CD4-positive, alpha-beta T cell treated with Interleukin-4 for 1 hour (primary cell): ENCODE measurements at places on chromosomes 2 and 18.
A peak's percentile ranks its signal among the peaks of the same experiment; 100 is the strongest.

- DNase-seq, result no peak
Measured at GRCh38 chr18:51711298-51711889, 513.9 kb upstream of the MEX3C start.

DNA sequence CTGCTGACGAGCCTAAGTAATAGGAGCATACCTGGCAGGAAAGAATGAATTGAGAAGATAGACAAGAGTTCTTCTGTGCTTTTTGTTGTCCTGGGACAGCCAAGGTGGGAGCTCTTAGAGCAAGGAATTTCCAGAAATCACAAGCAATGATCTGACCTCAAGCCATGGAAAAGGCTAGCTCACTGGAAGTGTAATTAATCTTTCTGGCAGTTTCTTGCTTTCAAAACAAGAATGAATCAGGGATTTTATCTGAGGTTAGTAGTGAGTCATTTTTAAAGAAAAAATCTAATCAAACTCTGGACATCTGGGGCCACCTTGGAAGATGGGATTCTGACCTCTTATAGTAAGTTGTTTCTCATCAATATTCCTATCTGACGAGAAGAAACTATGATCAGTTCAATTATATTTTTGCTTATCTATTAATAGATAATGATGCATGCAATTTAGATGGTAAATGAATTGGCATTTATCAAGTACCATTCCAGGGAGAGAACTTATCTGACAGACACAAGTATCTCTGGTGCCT, 98.0 kb downstream of the ADCYAP1 start:
- DNase-seq, result no peak

GRCh38 chr2:162037028-162037795, 36.8 kb downstream of the DPP4 start:
- no peak for DNase-seq

GRCh38 chr2:141200191-141200590, 930.6 kb downstream of the LRP1B start:
- no peak for DNase-seq

DNA sequence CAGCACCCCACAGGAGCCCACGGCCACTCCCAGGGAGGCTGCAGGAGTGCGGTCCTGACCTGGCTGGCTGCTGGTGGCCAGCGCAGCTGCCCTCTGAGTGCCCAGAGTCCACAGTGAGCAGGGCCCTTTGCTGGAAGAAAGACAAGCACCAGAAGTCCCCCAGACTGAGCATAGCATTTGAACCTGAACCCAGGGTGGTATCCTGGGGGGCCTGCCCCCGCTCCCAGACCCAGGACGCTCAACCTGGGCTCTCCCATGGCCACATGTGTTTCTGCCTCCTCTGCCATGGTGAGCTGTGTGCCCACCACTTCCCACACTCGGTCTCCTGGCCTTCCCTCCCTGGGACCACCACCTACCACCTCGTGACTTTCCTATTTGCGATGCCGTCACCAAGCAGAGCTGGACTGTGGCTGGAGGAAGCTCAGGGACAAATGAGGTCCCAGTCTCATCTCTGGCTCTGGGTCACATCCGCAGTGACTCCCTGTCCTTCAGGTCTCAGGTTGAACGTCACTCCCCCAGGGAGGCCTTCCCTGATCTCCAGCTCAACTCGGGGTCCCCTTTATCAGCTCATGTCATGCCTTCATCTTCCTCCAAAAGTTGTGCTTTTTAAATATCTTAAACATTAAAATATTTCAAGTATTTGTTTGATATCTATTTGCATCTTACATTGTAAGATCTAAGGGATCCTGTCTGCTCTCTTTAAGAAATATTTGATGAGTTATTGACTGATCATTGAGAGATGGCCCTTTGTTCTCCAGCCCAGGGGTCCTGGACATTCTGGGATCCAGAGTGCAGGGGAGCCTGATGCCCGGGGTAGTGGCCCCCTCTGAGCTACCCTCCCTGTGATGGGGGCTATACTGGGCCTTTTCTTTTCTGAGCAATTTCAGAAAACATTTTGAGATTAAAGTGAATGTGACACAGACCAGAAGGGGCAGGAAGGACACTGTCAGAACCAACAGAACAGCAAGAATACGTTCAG, 16.4 kb upstream of the GPR55 start:
- no peak for DNase-seq

DNA sequence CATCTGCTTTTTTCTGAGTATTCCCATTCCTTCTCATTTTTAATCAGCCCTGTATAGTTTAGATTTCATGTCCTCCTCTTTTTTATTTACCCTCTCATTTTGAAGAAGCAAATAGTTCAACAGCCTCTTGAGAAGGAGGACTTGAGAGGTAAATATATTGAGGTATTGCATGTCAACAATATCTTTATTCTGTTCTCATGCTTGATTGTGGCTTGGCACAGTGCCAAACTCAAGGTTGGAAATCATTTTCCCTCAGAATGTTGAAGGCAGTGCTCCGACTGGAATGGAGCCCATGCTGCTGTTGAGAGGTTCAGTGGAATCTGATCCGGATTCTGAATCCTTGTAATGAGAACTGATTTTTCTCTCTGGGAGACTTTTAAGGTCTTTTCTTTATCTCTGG, 31.0 kb upstream of the GALNT3 start:
- no peak for DNase-seq

DNA sequence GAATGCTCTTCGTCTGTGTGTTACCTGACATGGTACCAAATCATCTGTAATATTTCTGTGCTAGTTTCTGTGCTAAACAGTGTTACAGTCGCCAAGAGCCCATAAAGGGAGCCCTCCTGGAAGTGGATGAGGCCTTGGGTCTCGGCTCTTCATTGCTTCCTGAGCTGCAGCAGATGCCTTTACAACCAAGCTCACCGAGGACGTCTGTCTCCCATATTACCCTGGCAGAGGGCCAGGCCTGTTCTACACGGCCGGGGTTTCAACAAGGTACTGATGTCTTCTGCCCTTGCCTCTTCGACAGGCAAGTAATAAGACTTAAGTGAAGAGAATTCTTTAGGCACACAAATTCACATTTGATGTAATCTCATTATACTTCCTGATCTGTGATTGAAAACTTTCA, 16.8 kb downstream of the RPL31 start:
- DNase-seq, result no peak

DNA sequence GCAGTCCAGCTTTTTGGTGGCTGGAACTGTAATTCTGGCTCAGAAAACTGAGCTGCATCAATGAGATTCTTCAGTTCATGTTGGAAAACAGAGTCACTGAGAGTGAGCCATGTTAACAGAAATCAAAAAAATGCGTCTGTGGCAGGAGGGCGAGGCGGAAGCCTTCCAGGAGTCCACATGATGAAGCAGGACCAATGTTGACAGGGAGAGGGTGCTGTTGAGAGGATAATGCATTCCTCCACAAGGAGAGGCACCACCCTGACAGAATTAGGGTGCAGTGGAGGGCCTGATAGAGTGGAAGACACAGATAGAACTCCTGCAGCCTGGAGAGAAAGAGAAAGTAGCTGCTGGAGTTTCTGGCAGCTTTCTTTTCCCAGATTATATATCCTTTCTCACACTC, 111.5 kb downstream of the MGAT5 start:
- DNase-seq, result no peak

DNA sequence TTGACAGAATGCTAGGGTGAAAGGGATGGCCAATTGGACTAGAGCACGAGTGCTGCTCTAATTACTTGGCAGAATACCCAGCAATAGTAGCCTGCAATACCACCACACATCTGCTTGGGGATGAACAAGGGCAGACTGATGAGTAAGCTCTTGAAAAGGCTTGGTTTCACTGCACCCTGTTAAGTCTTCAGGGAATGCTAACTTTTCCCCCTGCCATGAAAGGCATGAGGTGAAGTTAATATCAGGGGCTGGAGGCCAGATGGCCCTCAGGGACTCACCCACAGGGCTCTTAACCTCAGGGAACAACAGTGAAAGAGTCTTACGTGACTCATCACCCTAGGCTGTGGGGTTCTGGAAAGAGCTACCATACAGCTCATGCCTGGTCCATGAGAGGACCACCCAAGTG, 51.7 kb upstream of the MYL1 start:
- DNase-seq, result no peak

GRCh38 chr2:99988599-99988998, 153.8 kb downstream of the AFF3 start:
- no peak for DNase-seq

- DNase-seq, result no peak
Measured at GRCh38 chr2:202361108-202361507, 15.0 kb upstream of the BMPR2 start.

DNA sequence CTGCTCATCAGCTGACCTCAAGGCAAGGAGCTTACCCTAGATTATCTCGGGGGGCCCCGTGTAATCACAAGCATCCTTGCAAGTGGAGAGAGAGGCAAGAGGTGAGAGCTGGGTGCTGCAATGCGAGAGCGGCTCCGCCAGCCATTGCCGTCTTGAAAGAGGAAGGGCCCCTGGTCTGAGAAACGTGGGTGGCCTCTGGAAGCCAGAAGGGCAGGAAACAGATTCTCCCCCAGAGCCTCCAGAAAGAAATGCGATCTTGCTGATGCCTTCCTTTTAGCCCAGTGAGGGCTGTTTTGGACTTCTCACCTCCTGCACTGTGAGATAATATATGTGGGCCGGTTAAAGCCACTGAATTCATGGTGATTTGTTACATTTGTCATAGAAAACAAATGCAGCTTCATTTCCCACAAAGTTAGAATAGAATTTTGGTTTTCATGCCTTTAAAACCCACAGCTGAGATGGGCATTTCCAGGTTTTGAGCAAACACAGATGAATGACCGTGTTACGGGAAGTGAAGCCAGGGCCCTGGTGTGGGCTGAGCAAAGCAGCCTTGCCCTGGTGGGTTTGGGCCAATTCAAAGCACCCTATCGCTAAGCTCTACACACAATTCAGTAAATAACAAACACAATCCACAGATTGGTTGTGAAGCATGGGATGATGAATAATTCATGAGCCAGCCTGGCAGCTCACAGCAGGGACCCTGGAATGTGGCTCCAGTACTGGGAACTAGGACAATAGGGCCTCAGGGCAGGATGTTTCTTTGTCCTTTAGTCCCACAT, 319.9 kb upstream of the HS6ST1 start:
- DNase-seq, result no peak

DNA sequence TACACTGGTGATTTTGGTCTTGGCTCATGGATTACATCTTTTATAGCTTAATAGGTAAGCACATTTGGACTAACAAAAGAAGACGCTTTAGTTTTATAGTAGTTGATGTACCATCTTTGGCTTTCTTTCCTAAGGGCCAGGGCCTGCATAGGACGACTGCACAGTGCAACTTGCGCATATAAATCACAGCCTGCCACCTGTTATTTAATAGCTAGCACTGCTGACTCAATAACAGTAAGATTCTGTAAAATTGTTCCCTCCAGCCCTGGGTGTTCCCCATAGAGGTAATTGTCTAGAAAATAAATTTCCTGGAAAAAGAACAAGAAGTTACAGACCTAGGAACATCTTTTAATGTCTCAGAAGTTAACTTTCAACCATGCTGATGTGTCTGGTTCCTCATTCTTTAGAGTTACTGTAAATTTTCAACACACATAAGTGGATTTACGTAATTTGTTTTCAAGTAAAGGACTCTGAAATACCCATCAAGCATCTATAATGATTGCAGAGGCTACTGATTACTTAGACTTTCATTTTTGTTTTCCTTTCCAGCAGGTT, 594.2 kb upstream of the NXPH2 start:
- DNase-seq, result no peak

DNA sequence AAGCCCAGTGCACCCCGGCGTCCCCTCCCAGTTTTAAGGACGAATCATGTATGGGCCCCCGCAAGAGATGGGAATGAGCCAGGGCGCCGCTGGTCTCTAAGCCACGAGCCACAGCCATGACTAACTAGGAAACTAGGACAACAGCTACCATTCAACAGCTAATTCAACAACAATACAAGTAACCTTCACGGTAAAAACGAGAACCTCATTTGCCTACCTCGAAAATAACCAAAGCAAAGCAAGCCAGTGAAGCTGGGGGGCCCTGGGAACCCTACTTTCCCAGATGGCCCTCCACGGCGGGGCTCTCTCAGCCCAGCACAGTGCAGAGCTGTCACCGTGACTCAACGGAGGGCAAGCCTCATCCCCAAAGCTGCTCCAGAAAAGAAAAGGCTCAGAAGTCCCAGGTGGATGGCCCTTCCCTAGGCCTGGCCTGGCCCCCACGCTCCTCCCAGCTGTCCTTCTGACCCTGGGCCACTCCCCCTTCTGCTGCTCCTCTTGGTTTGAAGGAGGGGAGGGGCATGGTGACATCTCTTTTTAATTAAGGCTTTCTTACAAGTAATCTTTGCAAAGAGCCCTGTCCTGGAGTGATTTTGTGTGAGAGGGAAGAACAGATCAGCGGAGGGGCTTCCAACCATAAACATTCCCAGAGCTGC, 126.3 kb downstream of the HDAC4 start:
- peak; percentile 35 for DNase-seq

GRCh38 chr18:41646915-41647620, 308.0 kb upstream of the PIK3C3 start:
- DNase-seq, result no peak

DNA sequence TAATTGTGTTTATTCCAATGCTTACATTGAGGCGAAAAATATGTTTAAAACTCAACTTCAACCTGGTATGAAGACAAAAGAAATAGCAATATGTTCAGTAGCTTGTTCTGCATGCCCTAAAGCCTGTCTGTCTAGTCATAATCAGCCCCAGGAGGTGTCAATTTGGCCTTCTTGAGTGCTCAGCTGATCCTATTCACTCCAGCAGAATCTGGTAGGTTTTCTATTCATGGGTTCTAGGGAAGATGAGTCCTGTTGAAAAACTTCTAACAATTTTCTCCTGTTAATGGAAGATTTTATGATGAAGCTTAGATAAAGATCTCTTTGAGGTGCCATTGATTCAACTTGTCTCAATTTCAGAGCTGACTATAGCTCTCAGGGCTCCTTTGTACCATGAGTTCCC, 402.0 kb upstream of the UBE2E3 start:
- no peak for DNase-seq

DNA sequence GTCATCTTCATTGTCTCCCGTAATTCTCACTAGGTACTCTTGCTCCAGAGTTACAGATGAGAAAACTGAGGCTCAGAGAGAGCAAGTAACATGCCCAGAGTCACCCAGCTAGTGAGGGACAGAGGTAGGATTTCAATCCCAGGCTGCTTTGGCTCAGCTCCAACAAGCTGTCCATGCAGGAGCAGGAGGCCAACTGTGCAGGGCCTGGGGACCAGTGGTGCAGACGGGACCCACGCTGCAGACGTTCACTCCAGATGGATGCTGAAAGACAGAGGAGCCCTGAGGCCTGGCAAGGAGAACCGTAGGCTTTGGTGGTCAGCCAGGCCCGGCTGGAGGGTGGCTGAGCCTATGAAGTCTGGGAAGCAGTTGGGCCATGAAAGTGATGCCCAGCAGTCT, 102.6 kb downstream of the MCFD2 start:
- DNase-seq, result no peak

DNA sequence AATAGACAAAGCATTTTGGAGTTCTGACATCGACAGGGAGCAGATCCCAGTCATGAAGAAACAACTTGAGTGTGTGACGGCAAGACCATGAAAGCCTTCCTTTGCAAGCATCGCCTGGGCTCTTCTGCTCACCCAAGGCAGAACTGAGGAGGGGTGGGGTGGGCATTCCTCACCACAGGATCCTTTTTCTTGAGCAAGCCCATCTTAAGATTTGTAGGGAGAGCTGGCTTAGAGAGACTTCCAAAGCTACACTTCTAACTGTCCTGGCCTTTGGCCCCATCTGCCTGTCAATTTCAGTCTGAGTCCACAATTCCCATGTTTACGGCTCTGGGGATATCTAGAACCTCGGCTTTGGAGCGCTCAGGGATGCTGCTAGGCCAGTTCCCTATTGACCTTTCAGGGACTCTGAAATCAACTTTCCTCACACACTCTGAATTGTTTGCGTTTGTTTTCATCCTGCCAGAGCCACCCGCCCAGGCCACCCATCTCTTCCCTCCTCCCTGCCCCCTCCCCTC, 3.7 kb downstream of the KLHL14 start:
- DNase-seq, result no peak
